ENCODE measurements at places on chromosomes 6 and 20.

DNA sequence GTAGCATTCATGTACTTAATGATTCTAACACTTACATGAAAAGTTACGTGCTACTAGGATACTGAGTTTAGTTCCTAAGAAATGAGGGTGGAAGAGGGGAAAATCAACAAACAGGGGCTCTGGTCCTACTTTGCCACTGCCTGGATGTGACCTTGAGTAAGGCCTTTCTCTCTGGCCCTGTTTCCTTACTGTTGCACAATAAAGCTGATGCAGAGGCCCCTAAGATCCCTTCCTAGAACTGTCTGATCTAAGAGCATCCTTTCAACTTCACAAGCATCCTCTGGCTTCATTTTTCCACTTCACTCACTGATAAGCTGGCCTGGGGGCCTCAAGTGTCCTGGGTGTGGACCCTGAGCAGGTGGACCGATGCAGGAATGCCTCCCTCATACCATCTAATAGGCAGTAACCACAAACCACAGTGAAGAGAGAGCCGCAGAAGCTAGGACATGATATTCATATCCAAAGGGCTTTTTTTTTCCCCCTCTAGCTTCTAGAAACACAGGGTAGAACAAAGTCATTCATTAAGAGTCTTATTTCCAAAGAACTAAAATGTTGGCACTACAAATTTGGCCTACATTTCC, 21.6 kb downstream of the FKBP1A start:
- no peak for DNase-seq

DNA sequence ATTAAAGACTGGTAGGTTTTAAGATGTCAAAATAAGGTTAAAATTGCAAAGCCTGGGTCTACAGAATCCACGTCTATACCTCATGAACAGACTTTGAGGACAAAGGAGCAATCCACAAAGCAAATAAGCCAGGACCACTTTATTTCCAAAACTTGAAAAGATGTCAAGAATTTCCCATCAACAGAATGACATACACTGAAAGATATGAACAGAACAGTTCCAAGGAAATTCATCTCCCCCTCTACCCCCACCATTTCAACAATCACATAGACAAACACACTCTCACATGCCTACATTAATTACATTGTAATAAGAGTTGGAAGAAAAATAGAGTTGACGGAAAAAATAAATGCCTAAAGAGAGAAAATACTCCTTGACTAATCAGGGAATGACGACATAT, 45.2 kb upstream of the NHSL1 start:
- no peak for DNase-seq

DNA sequence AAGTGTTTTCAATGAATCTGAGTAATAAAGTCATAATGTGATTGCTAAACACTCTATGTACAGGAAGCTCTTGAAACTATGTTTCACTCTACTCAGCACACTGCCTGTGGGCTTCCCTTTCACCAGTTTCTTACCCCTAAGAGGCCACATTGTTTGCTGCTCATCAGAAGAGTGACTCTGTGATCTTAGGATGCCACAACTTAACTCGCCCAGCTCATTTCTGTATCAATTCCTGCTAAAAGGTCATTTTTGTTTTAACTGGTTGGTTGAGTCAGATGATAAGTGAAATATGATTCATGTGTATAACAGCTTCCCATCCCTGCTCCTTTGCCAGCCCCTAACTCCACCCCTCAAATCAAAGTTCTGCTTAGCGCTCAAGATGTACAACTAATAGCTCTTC, 9.8 kb upstream of the NDUFAF4 start:
- DNase-seq = no peak

GRCh38 chr20:11919581-11919980, 1.9 kb downstream of the BTBD3 start:
- no peak for DNase-seq

DNA sequence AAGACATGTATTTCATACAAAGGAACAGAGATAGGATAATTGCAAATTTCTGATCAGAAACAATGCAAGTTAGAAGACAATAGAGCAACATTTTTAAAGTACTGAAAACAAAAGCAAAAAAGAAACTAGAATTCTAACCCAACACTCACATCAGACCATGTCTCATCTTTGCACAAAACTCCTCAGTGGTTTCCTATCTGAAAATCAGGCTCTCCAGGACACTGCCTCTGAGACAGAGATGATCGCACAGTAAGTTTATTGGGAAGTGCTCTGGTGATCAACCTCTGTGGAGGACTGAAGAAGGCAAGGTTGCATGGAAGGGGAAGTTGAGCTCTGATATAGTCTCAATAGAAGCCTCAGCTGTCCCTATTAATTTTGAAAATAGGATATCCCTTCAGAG, 2.3 kb upstream of the TTBK1 start:
- DNase-seq = no peak

DNA sequence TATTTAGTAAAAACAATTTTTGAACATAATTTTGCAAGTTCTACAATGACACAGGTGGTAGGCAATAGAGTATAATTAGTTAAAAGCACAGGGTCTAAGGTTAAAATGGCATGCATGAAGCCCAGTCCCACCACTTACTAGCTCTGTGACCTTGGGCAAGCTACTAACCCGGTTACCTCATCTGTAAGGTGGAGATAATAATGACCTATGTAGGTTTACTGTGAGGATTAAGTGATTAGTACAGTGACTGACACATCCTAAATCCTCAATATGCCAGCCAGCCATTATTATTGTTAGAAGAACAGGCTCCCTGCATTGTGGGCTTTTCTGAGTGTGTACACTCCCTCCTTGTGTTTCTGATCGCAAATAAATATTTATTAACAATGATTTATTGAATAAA, 26.2 kb downstream of the ATXN1 start:
- no peak for DNase-seq

GRCh38 chr20:32472581-32473207, 112.4 kb downstream of the NOL4L start:
- DNase-seq = no peak

DNA sequence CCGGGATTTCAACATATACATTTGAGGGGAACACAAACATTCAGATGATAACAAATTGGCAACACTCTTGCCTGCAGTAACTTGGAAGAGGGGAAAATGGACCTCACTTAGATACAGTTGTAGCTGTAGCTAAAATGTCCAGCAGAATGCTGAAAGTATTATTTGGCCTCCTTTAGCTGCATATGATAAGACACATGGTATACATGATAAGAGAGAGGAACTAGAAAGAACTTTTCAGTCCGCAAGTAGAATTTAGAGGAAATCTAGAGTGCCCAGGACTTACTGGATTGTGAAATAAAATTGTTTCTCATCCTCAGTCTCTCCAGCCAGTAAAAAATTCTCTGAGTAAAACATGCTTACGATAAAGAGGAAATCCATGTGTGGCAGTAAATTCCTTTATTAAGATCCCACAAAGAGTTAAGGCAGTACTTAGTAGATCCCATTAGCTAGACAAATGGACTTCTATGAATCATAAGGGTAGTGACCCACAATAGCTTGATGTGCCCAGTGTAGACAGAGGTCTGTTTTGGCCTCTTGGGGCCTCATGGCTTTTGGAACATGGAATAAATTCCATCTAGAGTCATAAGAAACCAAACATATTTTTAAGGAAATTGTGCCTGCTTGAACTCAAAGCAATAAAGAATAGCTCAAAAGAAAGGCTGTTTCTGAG, 87.9 kb upstream of the RBM24 start:
- no peak for DNase-seq
